ENCODE measurements at places on chromosomes 12 and 14.
A peak's percentile ranks its signal among the peaks of the same experiment; 100 is the strongest.

- DNase-seq = no peak
These were observed 349.7 kb upstream of the DIO2 start for GRCh38 chr14:80560800-80561657.

DNA sequence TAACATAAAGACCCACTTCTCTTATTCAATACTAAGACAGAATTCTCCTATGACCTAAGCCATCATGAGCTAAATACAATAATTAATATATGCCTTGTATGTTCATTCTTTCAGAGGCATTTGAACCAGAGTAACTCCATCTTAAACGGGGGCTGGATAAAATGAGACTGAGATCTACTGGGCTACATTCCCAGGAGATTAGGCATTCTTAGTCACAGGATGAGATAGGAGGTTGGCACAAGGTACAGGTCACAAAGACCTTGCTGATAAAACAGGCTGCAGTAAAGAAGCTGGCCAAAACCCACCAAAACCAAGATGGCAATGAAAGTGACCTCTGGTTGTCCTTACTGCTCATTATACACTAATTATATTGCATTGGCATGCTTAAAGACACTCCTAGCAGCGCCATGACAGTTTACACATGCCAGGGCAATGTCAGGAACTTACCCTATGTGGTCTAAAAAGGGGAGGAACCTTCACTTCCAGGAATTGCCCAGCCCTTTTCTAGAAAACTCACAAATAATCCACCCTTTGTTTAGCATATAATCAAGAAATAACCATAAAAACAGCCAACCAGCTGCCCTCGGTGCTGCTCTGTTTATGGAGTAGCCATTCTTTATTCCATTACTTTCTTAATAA lies 260.7 kb downstream of the SSPN start:
- no peak for DNase-seq

- DNase-seq = no peak
These were observed 169.2 kb downstream of the SLC41A2 start for GRCh38 chr12:104788840-104789271.

GRCh38 chr14:81625343-81625742 lies 91.7 kb upstream of the SEL1L start:
- peak; percentile 1 for DNase-seq

GRCh38 chr14:82805892-82806825 lies 1272.5 kb upstream of the SEL1L start:
- DNase-seq = no peak

GRCh38 chr14:68580096-68580645 lies 212.7 kb downstream of the ZFP36L1 start:
- no peak for DNase-seq

GRCh38 chr12:121806009-121806545 lies 2.3 kb downstream of the SETD1B start:
- no peak for DNase-seq

- DNase-seq = peak; percentile 47
These were observed 5.8 kb downstream of the WSB2 start for GRCh38 chr12:118055144-118055557.

- DNase-seq = no peak
These were observed 775 bp upstream of the FAM186A start for GRCh38 chr12:50397117-50397650.

DNA sequence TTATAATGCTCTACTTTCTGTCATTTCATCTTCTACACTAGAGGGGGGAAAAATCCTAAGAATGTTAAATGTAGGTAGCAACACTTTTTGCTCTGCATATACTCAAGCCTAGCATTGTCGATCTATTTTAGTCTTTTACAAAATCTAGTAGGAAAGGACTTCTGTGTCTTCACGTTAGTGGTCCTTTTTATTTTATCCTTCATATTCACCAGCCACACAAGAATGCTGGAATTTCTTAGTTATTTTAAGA lies 253.0 kb upstream of the FLRT2 start:
- DNase-seq = no peak

GRCh38 chr12:94618995-94619695 lies 31.2 kb downstream of the TMCC3 start:
- peak; percentile 94 for DNase-seq

DNA sequence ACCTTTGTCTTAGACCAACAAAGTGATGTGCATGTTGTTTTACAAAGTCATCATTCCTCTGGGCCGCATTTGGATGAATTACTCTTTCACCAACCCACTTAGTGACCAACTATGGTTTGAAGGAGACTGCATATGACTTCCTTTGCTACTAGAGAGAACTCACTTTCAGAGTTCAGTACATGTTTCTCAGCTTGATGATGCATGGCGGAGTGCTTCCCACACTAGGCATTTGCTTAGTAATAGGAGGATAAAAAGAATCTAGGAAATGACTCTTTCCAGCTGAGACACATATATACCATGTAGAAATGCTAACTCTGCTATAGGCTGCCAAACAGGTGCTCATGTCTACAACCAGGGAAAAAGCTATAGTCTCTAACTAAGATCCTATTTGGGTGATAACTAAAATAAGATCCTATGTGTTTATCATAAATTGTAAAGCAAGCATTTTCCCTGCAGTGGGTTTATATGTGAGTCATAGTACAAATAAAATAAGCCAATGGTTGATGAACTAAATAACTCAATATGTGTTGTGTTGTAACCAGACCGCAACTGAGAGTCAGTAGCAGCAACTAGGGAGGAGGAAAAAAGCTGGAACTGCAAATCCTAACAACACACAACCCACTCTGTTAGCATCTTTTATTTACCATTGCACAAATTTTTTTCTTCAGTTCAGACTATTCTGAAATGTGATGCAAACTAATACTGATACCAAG lies 87.2 kb downstream of the TSPAN8 start:
- peak; percentile 45 for DNase-seq

- no peak for DNase-seq
These were observed 51.9 kb downstream of the ZFYVE26 start for GRCh38 chr14:67764496-67764895.

DNA sequence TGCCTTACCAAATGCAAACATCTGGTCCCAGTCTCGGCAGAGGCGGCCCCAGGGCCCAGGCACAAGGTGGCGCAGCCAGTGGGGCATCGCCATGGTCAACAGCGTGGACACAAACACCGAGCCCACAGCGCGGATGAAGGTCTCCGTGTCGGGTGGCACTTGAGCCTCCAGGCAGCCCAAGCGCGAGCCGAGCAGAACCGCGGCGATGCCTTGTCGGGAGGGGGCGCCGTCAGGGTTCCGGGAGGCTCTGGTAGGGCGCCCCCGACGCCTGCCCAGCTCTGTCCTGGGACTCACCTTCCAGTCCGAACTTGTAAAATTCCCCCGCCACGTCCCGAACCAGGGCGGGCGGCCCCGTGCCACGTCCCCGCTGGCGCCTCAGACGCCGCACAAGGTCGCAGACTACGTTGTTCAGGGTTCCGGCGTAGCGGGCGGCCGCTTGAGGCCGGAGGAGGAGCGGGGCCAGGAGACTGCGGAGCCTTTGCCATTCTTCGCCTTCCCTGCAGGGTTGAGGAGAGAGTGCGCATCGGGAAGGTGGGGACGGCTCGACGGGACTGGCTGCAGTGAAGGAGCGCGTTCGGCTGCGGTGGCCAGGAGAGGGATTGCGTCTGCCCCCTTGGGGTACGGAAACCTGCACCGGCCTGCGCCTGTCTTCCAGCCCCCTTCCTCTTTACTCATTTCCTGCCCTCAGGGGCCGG lies 1.7 kb downstream of the CYP27B1 start:
- peak; percentile 32 for DNase-seq

DNA sequence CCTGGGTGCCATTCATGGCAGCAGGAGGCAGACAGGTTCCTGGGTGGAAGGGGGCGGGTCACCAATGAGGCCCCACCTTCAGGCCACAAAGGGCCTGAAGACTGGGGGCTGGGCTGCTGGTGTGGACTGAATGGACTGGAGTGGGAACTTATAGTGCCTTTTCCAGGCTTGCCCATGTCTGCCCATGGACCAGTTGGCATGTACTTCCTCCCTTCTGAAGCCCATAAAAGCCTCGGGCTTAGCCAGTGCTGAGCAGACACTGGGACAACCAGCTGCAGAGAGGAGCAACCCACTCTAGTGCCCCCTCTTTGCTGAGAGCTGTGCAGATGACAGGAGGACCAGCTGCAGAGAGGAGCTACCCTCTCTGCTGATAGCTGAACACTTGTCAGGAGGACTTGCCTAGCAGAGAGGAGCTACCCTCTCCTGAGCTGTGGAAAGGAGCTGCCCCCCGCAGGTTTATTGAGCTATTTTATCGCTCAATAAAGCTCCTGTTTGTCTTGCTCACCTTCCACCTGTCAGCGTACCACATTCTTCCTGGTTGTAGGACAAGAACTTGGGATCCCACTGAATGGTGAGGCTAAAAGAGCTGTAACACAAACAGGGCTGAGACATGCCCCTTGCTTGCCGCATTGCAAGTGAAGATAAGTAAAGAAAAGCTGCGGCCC lies 34.0 kb downstream of the APAF1 start:
- no peak for DNase-seq

DNA sequence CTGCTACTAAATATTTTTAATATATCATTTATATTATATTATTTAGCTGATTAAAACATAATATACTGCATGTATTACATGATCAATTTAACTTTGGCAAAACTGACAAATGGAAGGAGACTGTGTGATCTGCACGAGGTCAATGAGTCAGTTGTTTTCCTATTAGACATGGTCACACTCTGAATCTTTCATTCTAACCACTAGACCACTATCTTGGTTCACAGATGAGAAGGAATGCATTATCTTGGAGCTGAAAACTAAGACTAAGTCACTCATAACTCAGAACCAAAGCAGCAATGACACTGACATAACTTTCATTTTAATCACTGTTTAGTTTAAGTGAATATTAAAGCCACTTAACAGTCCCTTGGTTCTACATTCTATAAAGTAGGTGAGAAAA lies 37.4 kb downstream of the GNPTAB start:
- peak; percentile 76 for DNase-seq

All from fibroblast of skin of right biceps (primary cell).